Activated naive CD4-positive, alpha-beta T cell treated with anti-CD3 and anti-CD28 coated beads, Interleukin-2, amount 50 U/mL, for 72 hours (primary cell): ENCODE measurements at places on chromosomes 7 and 10. TPM values are rescaled to one million over a fixed set of nuclear protein-coding genes. Genes with fewer than 3 reads are reported as not detected.

SMKR1 gene
- total RNA-seq: 1.7 TPM

CYP3A7 gene
- not detected for total RNA-seq

CRTAC1 gene
- not detected for total RNA-seq

MSS51 gene
- 2.3 TPM for total RNA-seq

LRMDA gene
- total RNA-seq: not detected

CAMK2B gene
- 2.1 TPM for total RNA-seq

OLAH gene
- total RNA-seq: 0.87 TPM

IL2RA gene
- 706 TPM for total RNA-seq

AEBP1 gene
- 14.6 TPM for total RNA-seq

UNC5B gene
- not detected for total RNA-seq

TDRD1 gene
- 0.31 TPM for total RNA-seq

CLRN3 gene
- total RNA-seq: not detected

XPNPEP1 gene
- total RNA-seq: 118 TPM

MET gene
- total RNA-seq: not detected

NKX1-2 gene
- not detected for total RNA-seq

DGKB gene
- total RNA-seq: not detected
